MCF 10A (cell line): ENCODE measurements at places on chromosomes 3 and 15. TPM values are rescaled to one million over a fixed set of nuclear protein-coding genes. Genes with fewer than 3 reads are reported as not detected.
A peak's percentile ranks its signal among the peaks of the same experiment; 100 is the strongest.

The IL1RAP gene
- total RNA-seq = 46.5 and 62.0 TPM in 2 replicates

The CMC1 gene
- total RNA-seq = 31.9 and 35.4 TPM in 2 replicates

The FANCD2OS gene
- total RNA-seq = not detected in 2 replicates

The LRTM1 gene
- total RNA-seq = not detected in 2 replicates

The STARD9 gene
- total RNA-seq = 2.0 and 2.9 TPM in 2 replicates

The MYO5C gene
- 25.7 and 29.4 TPM in 2 replicates for total RNA-seq

The XCR1 gene
- not detected in 2 replicates for total RNA-seq

The APPL1 gene
- total RNA-seq = 26.4 and 35.4 TPM in 2 replicates

The UQCC5 gene
- 22.6 and 25.9 TPM in 2 replicates for total RNA-seq

The GUCA1C gene
- total RNA-seq = not detected in 2 replicates

The NUDT16 gene
- 12.0 and 13.0 TPM in 2 replicates for total RNA-seq

The FBXL22 gene
- 0.39 and 0.58 TPM in 2 replicates for total RNA-seq

The GAP43 gene
- not detected in 2 replicates for total RNA-seq

GRCh38 chr3:51712038-51712420 is 5.2 kb downstream of the GRM2 start:
- no peaks in the 10 kb centered on the region for H3K4me1 ChIP-seq
- peaks cover 14% of the 10 kb centered on the region for H3K36me3 ChIP-seq
- no peak overlapping the region for H3K4me3 ChIP-seq
- no peak for DNase-seq

DNA sequence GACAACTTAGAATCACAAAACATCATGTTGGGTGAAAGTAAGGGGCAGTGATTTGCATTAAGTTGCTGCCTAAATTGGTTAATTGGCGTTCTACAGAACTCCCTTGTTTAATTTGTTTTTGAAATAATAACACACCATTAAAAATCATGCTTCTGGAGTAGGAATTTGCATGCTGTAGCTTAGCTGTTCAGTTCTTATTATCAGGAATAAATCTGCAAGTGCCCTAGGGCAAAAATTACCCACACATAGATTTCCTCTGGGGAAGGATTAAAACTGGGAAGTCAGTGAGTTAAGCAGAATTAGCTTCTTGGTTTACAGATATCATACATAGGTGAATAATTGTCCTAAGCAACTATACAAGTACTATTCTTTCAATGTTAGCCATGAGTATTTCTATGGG is 381.6 kb upstream of the NAALADL2 start:
- H3K27me3 ChIP-seq = no peaks in the 10 kb centered on the region
- no peak overlapping the region for H3K27ac ChIP-seq
- no peaks in the 10 kb centered on the region for H3K36me3 ChIP-seq

DNA sequence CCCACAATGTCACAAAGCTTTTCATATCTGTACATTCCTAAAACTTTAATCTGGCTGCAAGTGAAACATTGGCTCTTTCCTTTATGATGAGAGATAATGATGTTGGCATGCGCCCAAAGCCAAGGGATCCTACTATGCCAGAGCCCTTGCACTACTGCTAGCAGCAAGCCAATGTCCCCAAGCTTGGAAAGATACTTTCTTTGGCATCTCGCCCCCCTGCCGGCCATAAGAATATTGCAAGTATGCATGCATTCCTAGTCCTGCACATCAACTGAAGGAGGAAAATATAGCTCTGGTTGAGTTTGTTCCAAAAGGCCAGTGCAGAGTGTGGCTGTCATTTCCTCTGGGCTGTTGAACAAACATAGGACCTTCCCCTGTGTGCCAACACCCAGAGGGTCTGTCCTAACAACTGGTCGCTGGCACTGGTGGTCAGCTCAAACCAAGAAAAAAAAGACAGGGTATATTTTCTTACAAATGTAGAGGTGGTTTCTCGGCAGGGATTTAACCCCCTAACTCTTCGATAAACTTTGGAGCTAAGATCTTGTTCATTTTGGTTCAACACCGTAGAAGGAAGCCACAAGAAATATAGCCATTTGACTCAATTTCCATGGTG is 120.9 kb upstream of the ZBED2 start:
- DNase-seq = peak; percentile 70
- peaks cover 32% of the 10 kb centered on the region for H3K4me1 ChIP-seq
- H3K27ac ChIP-seq = no peak overlapping the region
- no peak overlapping the region for H3K4me3 ChIP-seq

DNA sequence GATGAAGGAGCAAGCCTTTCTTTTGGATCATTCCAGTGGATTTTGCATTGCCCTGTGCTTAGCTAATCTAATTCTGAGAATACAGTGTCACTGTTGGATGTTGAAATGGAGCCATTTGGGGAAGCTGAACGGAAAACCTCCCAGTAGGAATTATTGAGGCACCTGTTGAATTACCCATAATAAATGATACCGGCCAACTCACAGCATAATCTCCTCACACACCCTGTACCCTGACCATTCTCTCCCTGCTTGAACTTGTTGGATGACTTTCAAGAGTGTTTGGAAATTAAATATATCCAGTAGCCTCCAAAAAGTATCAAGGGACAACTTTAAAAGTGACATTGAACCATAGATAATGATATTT is 171.4 kb upstream of the HES1 start:
- H3K27ac ChIP-seq = no peak overlapping the region
- H3K4me3 ChIP-seq = no peak overlapping the region
- no peaks in the 10 kb centered on the region for H3K36me3 ChIP-seq
- H3K4me1 ChIP-seq = no peaks in the 10 kb centered on the region
- H3K27me3 ChIP-seq = no peaks in the 10 kb centered on the region

DNA sequence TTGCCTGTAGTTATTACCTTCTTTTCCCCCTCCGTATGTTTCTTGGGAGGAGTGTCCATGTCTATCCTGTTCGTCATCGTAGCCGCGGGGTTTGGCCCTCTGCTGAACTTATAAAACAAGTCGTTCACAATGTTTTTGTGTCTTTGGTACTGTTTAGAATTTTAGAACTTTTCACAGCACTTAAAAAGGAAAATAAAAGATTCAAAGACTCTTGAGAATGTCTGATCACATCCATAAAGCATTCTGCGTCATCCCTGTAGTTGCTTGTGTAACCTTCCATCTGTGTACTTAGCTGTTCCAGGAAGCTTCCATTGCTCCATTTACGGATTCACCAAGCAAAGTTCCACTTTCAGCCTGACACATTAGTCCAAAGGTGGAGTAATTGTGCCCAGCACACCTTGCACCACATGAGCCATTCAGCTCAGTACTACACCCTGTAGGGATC is 677.1 kb upstream of the NR2F2 start:
- no peaks in the 10 kb centered on the region for H3K4me1 ChIP-seq
- no peaks in the 10 kb centered on the region for H3K27me3 ChIP-seq
- DNase-seq = no peak
- H3K4me3 ChIP-seq = no peak overlapping the region

DNA sequence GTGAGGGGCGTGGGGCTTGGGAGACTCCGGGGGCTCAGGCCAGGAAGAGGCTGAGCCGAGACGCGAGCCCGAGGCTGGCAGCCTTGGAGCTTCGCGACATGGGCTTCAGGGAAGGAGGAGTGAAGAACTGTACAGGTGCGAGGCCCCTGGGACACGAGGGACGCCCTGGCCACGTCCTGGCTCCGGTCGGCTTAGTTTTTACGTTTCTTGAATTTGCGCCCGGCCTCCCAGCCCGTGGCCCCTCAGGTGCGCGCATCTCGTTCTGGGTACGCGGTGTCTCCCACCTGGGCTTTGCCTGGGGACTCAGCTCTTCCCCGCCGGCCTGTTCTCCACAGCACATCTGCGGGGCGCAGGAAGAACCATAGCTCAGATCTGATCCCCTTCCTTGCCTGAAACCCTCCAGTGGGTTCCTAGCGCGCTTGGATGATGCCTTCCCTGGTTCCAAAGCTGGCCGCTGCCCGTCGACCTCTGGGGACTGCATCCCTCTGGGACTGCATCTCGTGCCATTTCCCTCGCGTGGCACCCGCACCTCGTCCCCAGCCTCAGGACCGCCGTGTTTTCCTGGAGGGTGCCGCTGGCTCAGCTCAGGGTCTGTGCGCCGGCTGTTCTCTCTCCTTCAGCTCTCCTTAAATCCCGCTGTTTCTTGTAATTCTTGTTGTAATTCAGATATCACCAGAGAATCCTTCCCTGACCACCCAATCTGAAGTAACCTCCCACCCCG is 614 bp downstream of the CHCHD6 start:
- peaks cover 21% of the 10 kb centered on the region for H3K4me1 ChIP-seq
- peak overlapping the region; percentile 95 for H3K27ac ChIP-seq
- no peaks in the 10 kb centered on the region for H3K36me3 ChIP-seq
- no peaks in the 10 kb centered on the region for H3K27me3 ChIP-seq
- DNase-seq = peak; percentile 9

- no peaks in the 10 kb centered on the region for H3K36me3 ChIP-seq
- no peaks in the 10 kb centered on the region for H3K4me1 ChIP-seq
- no peak overlapping the region for H3K27ac ChIP-seq
- no peaks in the 10 kb centered on the region for H3K27me3 ChIP-seq
Observed at GRCh38 chr3:100831629-100832028, 122.3 kb downstream of the TFG start.

GRCh38 chr15:58932710-58933280 is 684 bp downstream of the SLTM start:
- H3K4me1 ChIP-seq = peaks cover 11% of the 10 kb centered on the region
- H3K4me3 ChIP-seq = peak overlapping the region; percentile 92
- peaks cover 23% of the 10 kb centered on the region for H3K36me3 ChIP-seq
- no peaks in the 10 kb centered on the region for H3K27me3 ChIP-seq
- DNase-seq = no peak

DNA sequence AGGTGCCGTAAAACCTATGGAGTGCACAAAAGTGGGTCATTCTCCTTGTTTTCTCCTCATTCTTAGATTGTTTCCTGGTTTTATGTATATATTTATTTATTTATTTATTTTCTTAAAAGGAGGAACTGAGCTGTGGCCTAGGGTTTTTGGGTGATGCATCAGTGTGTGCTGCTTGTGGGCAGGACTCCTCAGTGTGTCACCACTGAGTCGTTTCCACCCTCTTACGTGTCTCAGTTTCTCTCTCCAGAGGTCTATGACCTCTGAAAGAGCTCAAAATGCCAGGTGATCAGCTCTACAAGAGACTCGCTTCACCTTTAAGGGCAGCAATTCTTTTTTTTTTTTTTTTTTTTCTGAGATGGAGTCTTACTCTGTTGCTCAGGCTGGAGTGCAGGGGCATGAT is 72.9 kb downstream of the CD200 start:
- no peaks in the 10 kb centered on the region for H3K36me3 ChIP-seq
- H3K27ac ChIP-seq = no peak overlapping the region
- H3K4me3 ChIP-seq = no peak overlapping the region
- H3K27me3 ChIP-seq = no peaks in the 10 kb centered on the region
- no peaks in the 10 kb centered on the region for H3K4me1 ChIP-seq

GRCh38 chr3:147360646-147361453 is 45.5 kb downstream of the ZIC4 start:
- no peak overlapping the region for H3K27ac ChIP-seq
- no peaks in the 10 kb centered on the region for H3K4me1 ChIP-seq
- DNase-seq = no peak
- H3K27me3 ChIP-seq = peaks cover 87% of the 10 kb centered on the region
- no peak overlapping the region for H3K4me3 ChIP-seq
- no peaks in the 10 kb centered on the region for H3K36me3 ChIP-seq

DNA sequence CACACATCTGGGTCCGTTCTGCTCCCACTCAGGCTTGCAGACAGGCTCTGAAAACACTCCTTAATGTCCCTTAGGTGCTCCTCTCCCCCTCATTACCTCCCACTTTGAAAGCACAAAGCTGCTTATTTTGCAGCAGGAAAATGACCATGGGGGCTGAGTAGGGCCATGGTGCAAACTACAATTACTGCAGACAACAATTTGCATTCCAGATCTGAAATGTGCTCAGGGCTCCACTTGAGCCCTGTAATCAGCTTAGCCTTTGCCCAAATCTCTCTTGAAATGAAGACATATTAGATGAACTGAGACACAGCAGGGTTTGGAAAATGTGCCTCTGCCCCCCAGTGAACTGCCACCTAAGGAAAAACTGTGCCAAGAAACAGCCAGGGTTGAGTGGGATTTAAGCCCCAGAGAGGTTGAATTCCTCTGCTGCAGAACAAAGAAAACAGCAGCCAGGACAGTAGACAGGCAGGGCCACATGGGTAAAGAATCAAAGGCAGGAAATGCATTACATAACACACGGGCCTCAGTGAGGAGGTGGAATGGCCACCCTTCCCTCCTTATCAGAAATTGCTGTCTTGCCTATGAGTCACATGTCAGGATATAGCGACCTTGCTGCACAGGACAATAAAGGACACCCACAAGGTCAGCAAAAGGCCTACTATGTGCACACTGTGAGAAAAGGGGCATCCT is 126.8 kb upstream of the ARHGEF3 start:
- H3K4me3 ChIP-seq = no peak overlapping the region
- no peaks in the 10 kb centered on the region for H3K36me3 ChIP-seq
- H3K27me3 ChIP-seq = no peaks in the 10 kb centered on the region
- no peak overlapping the region for H3K27ac ChIP-seq

DNA sequence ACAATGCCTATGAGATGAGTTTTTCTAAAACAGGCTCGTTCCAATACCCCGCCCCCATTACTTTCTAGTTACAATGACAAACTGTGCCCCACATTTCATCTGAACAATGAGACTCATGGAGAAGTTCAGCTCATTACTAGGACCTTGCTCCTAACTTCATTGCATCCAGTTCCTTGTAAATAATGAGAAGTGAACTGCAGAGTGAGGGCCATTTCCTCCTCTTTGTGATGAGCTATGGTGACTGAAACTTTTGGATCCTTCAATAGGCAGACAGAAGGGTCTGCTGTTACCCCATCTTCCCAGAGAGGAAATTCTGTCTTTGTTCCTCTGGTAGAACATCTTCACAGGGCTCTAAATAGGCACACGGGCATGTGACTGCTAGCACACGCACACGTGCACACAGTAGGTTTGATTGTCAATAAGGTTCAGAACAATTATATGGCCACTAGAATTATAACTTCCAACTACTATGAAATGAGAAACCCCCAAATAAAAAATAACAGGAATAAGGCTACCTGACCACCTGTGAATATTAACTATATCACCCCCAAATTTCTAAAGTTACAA is 51.8 kb downstream of the SERP1 start:
- no peak for DNase-seq
- H3K36me3 ChIP-seq = peaks cover 4% of the 10 kb centered on the region
- H3K4me3 ChIP-seq = no peak overlapping the region
- no peaks in the 10 kb centered on the region for H3K27me3 ChIP-seq

DNA sequence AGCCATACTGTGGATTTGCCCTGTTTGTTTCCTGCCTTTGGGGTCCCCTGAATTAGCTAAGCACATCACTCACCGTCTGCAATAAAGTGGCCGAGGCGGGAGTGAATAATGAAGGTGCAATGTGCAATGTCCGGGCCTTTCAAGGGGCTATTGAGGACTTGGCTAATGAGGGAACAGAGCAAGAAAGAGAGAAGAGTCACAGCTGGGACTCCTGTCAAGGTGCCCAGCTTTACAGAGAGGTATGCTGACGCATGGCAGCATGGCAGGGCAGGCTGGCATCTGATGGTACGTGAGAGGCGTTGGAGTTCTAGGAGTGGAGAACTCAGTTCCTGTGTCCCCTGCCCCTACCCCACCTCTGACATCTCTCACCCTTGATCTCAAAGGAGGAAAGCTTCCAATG is 13.8 kb upstream of the ATP2B2 start:
- no peaks in the 10 kb centered on the region for H3K4me1 ChIP-seq
- no peak overlapping the region for H3K27ac ChIP-seq
- no peaks in the 10 kb centered on the region for H3K36me3 ChIP-seq
- DNase-seq = no peak
- H3K27me3 ChIP-seq = peaks cover 67% of the 10 kb centered on the region

- no peak overlapping the region for H3K27ac ChIP-seq
- no peak overlapping the region for H3K4me3 ChIP-seq
- DNase-seq = no peak
- no peaks in the 10 kb centered on the region for H3K27me3 ChIP-seq
Observed at GRCh38 chr3:99927671-99928457, 110.2 kb downstream of the CMSS1 start.

GRCh38 chr3:27326629-27327545 is 42.3 kb downstream of the NEK10 start:
- H3K27me3 ChIP-seq = no peaks in the 10 kb centered on the region
- no peak overlapping the region for H3K4me3 ChIP-seq
- H3K27ac ChIP-seq = peak overlapping the region; percentile 36
- peak; percentile 76 for DNase-seq
